CD4-positive, alpha-beta T cell treated with Interleukin-15 for 1 hour (primary cell): ENCODE measurements at places on chromosomes 5 and 9.

GRCh38 chr5:5192681-5193080 lies 52.6 kb downstream of the ADAMTS16 start:
- DNase-seq = no peak

- DNase-seq = no peak
These were observed 335.3 kb upstream of the CDH18 start for GRCh38 chr5:20323323-20323722.

- DNase-seq = no peak
These were observed 918 bp upstream of the MYMK start for GRCh38 chr9:133525677-133526076.

DNA sequence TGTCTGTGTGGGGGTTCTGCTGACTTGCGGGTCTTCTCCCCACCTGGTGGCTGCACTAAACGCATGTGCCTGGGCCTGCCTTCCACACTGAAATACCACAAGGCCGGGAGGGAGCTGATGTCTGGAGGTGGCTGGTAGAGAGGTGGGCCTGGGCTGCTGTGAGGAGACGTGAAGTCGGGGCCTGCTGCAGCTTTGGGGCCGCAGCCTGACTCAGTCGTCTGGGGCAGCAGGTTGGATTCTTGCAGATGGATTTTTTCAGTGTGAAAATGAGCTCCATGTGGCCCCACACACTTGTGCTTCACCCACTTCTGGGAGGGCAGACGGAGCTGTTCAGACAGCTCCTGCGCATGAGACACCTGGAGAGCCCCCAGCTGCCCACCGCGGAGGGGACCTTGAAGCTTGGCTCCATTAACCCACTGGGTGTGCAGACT lies 29.3 kb downstream of the COL5A1 start:
- DNase-seq = no peak

DNA sequence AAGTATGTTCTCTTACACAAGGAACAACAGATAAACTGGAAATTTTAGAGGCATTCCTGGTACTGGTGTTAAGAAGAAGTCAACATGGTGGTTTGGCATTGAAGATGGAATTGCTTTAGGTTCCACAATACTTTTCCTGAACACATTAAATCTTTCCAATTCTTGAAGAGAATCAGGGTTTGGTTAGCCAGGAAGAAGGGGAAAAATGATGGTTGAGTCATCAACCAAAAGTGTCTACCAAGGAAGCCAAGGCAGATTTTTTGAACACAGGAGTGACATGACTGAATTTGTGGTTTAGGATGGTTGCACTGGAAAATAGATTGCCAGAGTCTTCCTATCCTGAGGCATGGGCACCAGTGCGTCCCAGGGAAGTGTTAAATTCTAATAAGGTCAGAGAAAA lies 433.4 kb downstream of the TMEM38B start:
- DNase-seq = no peak
